ENCODE measurements at places on chromosomes 4 and X.

- no peak for DNase-seq
Measured at GRCh38 chrX:49192722-49193328, 6.7 kb upstream of the PRICKLE3 start.

DNA sequence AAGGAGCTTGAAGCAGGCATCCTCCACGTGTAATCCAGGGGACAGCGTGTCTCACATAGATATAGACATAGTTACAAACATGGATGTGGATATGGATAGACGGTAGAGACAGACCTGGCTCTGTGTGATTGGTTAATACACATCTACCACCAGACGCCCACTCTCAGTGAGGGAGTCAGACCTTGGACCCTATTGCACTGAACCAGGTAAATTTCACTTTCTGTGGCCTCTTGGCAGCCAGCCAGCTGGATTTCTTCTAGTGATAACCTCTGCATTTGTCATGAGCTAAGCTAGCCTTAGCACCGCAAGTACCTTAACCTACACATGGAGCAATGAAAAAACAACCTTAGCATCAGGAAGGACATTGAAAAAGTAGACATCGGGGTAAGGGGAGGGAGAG lies 79.2 kb upstream of the ACSL4 start:
- DNase-seq = no peak

- DNase-seq = no peak
Measured at GRCh38 chr4:115152965-115153364, 39.5 kb upstream of the NDST4 start.

DNA sequence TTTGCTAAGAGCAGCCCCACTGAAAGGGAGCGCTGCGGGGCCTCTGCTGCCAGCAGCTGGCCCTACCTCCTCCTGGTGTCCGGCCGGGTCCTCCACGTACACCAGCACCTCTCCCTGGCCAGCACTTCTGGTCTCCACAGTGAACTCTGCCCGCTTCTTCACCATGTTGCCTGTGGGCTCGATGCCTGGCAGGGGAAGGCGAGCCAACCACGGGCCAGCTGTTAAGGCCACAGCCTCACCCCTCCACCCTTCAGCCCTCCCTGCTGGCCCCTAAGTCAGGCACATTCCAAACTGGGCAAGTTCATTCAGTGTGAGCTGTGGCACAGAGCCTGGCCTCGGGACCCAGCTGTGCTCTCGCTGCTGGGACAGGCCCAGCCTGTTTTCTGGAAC lies 7.8 kb downstream of the FLNA start:
- DNase-seq = no peak

DNA sequence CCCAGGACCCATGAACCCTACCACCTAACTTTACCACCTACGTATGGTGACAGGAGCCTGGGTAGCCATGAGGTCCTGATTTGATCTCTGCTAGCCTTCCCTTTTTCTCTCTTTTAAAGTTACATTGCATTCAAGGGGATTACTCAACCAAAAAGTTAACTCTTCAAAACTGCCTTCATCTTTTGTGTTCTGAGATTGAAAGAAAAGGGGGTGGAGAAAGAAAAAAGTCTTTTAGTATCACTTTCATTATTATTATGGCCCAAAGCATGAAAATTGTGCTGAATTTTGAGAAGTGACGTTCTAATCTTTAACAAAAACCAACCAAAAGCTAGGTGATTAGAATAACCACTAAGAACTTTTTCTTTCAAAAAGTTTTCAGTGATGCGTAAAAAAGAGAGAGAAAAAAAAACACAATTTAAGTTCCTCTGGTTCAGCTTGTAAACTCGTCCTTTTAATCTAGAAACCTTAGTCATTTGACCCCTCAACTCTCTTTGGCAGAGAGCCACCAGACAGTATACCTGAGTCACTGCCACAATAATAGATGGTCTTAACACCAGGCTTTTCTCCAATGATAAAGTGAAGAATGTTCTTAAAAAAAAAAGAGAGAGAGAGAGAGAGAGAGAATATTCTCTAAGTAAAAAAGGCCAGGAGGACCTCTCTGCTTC lies 347.4 kb upstream of the FGF13 start:
- no peak for DNase-seq

DNA sequence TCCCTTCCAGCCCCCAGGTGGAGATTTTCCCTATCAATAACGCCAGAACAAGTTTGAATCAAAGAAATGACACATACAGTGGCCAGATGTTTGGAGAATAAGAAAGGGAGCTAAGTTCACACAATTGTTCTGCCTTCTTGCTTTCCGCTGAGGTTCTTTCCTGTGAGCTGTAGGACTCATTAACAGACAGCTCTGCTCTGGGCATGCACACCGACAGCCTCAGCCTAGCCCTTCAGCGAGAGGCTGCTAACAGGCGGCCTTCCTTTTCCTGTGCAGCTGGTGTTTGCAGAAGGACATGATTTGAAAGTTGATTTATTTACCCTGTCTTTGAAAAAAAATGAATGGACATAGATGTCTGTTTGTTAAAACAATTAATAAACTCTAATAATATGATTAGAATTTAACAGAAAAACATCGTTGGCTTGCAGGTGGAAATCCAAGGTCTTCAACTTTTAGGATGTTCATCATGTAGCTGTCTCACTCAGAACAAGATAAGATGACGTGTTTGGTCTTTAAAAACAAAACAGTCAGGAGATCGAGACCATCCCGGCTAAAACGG lies 183.3 kb downstream of the KDR start:
- no peak for DNase-seq

GRCh38 chrX:32871636-32872035 lies 339.7 kb downstream of the DMD start:
- DNase-seq = no peak

- DNase-seq = no peak
Measured at GRCh38 chr4:58042176-58042575, 932.0 kb upstream of the IGFBP7 start.

- no peak for DNase-seq
Measured at GRCh38 chr4:21872101-21872500, 76.5 kb downstream of the KCNIP4 start.

DNA sequence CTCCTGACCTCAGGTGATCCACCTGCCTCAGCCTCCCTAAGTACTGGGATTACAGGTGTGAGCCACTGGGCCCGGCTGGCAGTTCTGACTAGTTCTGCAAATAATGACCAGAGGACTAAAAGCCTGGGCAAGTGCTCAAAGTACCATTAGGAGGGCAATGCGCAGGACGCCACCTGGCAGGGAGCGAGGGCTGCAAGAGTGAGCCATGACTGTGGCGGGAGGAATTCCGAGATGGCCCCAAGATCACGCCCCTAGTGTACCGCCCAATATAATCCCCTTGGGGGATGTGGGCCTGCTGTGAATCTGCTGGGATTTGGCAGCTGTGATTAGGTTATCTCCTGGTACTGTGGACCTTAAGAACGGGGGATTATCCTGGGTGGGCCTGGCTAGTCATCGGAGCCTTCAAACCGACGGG lies 26.2 kb upstream of the GPR78 start:
- DNase-seq = no peak

DNA sequence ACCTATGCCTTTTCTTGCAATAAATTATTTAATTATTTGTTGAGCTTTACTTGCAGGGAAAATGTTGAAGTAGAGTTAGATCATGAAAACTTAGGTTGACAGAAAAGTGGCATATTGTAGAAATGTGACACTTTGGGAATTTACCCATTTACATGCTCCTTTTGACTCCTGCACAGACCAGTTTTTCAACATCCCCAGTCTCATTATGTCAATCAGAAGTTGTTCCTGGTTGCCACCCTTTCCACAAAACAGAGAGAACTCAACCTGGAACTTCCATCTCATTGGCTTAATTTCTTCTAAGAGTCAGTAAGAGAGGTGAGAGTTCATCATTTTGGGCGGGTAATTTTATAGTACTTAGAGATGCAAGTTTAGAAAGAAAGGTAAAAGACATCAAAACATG lies 284.6 kb upstream of the ANKRD50 start:
- no peak for DNase-seq

GRCh38 chr4:46977245-46977644 lies 16.1 kb downstream of the GABRA4 start:
- no peak for DNase-seq

GRCh38 chr4:173272996-173273395 lies 61.2 kb downstream of the HMGB2 start:
- no peak for DNase-seq

GRCh38 chr4:95087657-95088455 lies 330.1 kb downstream of the BMPR1B start:
- no peak for DNase-seq

GRCh38 chrX:9515973-9516538 lies 51.2 kb downstream of the TBL1X start:
- no peak for DNase-seq
